NCI-H1092 (cell line): ENCODE measurements at places on chromosomes 3 and 15.

- DNase-seq, result no peak
Observed at GRCh38 chr3:186592682-186593081, 20.2 kb upstream of the AHSG start.

GRCh38 chr3:45642731-45643152 lies 46.5 kb upstream of the SACM1L start:
- peak; percentile 5 for DNase-seq

DNA sequence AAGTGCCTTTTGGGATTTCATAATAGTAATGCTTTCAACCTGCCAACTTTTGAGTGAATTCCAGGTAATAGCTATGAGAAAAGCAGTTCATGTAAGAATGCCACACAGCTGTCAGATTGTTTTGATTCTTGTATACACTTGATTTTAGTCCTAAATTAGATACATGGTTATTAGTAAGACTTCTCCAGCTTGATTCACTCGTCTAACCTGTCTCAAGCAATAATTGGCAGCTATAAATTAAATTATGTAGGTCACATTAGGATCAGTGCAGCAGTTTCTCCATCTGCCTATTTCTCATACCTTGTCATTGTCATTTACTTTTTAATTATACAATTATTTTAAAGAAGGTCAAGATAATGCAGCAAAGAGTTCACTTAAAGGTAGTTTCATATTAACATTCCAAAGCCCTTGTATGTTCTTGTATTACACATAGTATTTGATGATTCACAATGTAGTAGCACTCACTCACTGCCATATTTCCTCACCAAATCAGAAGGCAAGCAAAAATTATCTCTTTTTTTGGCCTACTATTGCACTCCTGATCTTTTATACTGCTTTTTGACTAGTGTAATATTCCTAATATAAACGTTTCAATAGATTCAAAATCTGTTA lies 10.9 kb upstream of the CRYBG3 start:
- no peak for DNase-seq

GRCh38 chr3:107913701-107914100 lies 177.1 kb downstream of the CD47 start:
- no peak for DNase-seq

- no peak for DNase-seq
Observed at GRCh38 chr15:65305776-65306175, 1.3 kb downstream of the RNU5B-1 start.

DNA sequence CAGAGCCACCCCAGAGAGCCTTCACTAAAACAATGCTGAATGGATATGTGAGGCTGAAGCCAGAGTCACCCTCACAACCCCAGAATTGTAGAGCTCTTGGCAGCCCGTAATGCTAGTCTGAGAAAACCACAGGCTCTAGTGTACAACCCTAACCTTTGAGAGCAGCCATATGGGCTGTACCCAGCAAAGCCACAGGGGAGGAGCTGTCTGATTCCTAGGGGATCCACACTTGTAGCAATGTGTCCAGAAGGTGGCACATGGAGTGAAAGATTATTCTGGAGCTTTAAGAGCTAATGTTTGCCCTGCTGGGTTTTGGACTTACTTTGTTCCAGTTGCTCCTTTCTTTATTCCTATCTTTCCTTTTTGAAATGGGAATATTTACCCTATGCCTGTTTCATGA lies 626.8 kb downstream of the GRM7 start:
- DNase-seq, result no peak

GRCh38 chr15:37783290-37783689 lies 151.2 kb upstream of the TMCO5A start:
- no peak for DNase-seq

- DNase-seq, result no peak
Observed at GRCh38 chr3:156459434-156459833, 95.5 kb downstream of the SSR3 start.

GRCh38 chr15:100484443-100484842 lies 44.3 kb downstream of the CERS3 start:
- no peak for DNase-seq

DNA sequence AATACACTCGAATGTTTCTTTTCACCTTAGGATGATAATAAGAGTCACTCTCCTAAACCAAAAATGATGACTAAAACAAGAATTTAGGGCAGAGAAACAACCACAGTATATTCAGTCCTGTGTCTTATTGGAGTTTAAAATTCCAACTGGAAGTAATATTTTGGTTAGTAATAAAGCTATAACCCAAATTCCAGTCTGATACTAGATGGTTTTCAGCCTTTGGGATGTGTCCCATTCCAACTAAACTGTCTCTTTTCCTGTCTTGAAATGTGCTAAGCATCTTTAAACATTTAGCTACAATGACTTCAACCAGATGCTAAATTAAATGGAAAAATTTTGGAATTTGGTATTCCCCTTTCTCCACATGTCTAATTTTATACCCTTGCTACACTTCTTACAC lies 510.0 kb downstream of the ROBO1 start:
- no peak for DNase-seq

- DNase-seq, result no peak
Observed at GRCh38 chr3:197362081-197362480, 63.7 kb upstream of the DLG1 start.

GRCh38 chr3:10377148-10377725 lies 56.3 kb upstream of the SEC13 start:
- no peak for DNase-seq
